ENCODE measurements at places on chromosomes 5 and 9.

DNA sequence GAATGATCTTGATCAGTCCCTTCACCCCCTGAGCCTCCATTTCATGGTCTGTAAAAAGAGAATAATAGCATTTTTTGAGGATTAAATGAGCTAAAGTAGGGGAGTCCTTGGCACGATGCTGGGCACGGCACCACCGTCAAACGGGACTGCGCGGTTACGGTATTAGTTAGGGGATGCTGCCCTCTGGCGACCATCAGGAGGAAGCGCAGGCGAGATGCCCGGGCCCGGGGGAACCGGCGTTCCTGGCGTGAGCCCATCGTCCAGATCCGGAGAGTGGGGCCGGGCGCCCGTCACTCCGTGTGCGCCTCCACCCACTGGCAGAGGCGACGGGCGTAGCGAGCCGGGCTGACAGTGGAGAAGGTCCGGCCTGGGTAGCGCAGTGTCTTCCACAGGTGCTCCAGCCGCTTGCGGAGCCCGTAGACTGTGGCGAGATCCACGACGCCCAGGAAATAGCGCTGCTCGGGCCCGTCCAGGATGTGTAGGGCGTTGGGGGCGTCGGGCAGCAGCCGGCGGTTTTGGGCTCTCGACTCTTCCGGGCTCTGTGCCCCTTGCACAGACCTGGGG, 4.8 kb upstream of the ST6GALNAC4 start:
- no peak for DNase-seq

DNA sequence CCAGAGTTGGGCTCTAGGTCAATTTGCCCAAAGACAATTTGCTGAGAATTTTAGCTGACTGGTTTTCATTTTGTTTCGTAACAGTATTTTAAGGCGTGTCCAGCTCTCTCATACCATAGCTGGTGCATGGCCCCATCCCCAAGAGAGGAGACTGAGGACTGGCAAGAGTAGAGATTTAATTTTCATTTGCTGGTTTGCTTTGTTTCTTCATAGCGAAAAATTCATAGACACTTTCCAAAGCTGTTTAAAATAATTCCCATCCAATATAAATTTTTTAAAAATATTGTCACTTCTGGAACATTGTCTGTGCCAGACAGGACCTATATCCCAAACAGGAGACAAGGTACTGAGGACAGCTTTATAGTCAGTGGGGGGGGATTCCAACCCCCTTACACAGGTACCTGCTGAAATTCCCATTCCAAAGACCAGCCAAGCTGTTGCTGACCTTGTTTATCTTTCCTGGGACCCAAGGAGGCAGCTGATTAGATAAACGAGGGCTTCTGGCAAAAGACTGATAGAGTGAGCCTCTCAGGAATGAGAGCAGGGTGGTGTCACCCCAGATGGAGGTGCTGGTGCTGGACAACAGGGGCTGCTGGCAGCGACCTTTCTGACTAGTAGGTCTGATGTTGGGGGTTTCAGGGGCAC, 6.8 kb upstream of the ANGPTL2 start:
- no peak for DNase-seq

DNA sequence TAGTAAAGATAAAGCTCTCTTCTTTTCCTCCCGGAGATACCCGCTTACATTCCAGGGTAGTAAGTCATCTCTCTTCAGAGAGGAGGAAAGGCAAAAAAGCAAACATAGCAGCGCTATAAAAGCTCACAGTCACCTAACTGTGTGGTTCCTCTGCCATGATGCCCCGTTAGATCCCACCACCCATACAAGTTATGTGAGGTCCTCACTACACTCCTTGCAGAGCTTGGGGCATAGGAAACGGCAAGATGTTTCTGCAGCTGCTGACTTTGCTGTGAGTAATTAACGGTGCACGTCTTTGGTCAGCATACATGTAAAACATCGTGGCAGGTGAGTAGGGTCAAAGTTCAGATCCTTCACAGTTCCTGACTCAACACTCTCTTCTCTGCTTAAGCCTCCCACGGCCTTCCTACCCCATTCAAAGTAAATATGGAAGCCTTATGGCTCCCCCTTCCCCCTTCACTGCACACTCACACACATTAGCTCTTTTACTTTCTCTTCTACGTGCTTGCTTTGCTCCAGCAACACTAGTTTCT, 218.9 kb downstream of the DIRAS2 start:
- no peak for DNase-seq

DNA sequence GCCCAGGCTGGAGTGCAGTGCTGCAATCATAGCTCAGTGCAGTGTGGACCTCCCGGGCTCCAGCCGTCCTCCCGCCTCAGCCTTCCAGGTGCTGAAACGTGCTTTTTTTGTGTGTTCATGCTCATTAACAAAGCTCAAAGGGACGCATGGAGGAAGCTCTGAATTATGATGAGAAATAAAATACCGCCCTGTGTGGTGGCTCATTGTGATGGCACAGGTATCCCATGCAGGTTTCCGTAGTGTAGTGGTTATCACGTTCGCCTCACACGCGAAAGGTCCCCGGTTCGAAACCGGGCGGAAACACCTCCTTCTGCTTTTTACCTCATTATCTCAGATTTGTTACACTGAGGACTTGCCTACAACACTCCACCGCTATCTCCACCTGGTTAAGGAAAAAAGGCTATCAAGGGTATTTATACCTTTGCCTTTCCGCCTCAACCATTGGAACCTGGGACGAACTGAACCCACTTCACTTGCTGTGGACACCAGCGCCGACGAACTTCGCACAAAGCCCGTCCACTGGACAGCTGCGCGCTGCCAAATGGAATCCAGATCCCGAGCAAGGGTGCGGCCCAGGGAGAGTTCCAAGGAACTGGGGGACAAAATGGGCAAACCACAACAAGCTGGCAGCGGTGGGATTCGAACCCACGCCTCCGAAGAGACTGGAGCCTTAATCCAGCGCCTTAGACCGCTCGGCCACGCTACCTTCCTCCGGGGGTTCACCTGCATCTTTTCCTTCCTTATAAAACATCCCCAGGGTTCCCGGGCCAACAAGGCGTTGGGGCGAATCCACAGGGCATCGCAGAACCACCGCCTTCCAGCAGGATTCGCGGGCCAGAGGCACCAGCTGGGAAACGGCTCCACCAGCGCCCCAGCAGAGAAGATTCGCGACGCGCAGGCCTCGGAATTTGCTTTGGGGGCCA, 26.3 kb downstream of the OR2V2 start:
- DNase-seq: no peak

DNA sequence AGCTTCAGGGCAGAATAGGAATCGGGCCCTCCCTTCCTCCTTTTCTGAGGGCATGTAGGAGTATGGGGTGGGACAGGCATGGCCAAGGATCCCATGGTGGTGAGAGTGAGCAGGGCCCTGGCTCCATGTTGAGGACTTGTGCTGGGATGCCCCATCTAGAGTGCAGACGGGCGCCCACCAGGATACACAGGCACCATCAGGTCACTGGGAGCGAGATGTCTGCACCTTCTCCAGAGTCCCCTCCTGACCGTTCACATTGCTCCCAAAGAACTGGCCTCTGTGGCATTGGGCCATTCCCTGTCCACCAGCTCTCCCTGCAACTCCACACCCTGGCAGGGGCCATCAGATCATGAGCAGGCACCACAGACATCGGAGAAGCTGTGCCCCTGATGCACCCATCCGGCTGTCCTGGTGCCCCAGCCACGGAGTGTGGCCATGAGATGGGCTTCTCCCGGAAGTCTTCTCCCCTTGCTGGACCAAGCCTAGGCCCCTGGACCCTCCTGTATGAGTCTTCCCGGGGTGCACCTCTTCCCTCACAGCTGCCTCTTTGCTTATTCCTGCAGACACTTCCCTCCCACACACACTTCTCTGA, 195.0 kb downstream of the IRX2 start:
- no peak for DNase-seq

DNA sequence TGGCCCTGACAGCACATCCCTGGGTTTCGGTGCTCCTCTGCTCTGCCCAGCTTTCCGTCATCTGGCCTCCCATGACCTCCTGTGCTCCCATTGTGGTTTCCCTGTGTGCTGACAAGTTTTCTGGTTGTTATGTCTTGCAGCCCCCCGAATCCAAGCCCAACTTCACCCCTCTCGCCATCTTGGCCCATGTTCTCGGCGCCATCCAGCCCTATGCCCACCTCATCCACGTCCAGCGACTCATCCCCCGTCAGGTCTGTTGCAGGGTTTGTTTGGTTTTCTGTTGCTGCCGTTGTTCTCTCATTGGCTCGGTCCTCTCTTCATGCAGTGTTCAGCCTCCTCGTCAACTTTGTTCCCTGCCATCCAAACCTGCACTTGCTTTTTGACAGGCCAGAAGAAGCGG, 196.4 kb downstream of the NR3C1 start:
- DNase-seq: no peak

GRCh38 chr9:105143136-105143430, 101.4 kb upstream of the SLC44A1 start:
- no peak for DNase-seq

- DNase-seq: no peak
These were observed 74.1 kb downstream of the PHF2 start for GRCh38 chr9:93650448-93650847.

DNA sequence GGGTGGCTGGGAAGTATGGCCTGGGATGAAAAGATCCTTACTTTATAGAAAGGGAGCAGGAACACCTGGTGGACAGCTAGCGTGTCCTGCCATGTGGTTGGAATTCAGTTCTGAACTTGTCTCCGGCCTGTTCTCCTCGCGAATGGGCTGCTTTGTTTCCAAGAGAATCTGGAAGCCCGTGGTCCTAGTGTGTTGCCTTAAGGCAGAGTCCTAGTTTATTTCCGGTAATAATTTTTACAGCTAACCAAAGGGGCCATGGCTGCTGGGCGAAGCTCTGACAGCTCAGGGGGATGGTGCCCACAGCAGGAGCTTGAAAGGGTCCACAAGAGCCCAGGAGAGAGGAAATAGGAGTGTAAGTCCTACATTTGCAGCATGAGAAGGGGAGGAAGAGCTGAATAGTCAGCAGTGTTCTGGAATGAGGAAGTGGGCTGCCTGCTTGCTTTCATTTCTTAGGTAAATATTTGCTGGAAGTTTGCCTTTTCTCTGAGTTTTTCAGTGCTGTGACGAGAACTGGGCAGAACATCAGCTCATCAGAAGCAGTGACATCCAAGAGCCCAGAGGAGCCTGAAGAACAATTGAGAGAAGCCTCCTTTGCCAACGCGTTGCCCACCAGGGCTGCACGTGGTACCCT, 13.1 kb upstream of the IGFBPL1 start:
- DNase-seq: no peak

GRCh38 chr5:156218367-156219158, 108.4 kb upstream of the SGCD start:
- DNase-seq: no peak

GRCh38 chr5:57486027-57486602, 3.5 kb upstream of the ACTBL2 start:
- DNase-seq: no peak

- DNase-seq: no peak
These were observed 14.2 kb upstream of the CAST start for GRCh38 chr5:96648023-96648422.

DNA sequence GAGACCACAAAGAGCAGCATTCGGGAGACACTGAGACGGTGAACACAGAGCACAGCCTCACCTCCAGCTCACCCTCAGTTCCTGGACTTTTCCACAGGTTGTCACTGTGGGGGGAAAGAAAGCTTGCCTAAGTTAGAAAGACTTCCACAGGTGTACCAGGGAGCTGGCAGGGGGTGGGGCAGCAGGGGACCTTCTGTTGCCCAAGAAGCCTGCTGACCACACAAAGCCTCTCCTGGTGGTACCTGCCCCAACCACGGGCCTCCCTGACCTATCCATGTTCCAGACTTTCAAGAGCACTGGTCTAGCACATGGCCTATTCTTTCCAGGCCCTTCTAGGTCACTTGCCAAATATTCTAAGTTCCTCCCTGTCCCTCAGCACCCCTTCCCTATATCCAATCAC, 550.8 kb downstream of the BNC2 start:
- no peak for DNase-seq

- DNase-seq: no peak
These were observed 80.8 kb downstream of the NTRK2 start for GRCh38 chr9:84750152-84750865.

DNA sequence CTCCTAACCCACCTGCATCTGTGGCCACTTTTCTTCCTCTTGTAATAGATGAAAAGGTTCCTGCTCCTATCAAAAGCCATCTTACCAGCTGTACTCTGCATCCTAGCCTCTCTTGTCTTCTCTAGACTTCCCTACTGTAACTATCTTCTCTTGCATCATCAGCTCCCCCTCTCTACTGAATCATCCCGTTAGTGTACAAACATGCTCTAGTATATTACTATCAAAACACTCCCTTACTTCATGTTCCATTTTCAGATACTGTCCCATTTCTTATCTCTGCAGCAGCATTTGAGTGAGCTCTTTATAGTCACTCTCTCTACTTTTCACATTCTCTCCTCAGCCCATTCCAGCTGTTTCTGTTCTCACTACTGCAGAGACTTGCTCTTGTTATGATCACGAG, 2.8 kb downstream of the SRA1 start:
- DNase-seq: no peak

DNA sequence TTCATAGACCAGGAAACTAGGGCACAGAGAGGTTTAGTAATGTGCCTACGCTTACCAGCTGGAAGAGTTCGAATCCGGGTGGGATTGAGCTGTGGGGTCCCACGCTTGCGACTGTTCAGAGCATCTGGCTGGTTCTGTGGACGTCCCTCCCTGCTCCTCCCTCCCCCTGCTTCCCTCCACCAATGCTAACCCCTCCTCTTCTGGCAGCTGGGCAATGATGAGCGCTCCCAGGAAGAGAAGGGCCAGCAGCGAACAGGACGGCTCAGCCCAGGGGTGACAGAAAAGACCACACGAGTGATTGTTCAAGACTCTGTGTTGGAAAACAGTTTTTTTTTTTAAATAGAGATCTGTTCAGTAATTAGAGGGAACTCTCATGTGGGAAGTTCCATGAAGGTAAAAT, 6.9 kb downstream of the FAM163B start:
- DNase-seq: no peak

GRCh38 chr9:128250839-128251731, 24.7 kb downstream of the GOLGA2 start:
- no peak for DNase-seq

GRCh38 chr5:7876867-7877266, 7.9 kb downstream of the MTRR start:
- DNase-seq: no peak

DNA sequence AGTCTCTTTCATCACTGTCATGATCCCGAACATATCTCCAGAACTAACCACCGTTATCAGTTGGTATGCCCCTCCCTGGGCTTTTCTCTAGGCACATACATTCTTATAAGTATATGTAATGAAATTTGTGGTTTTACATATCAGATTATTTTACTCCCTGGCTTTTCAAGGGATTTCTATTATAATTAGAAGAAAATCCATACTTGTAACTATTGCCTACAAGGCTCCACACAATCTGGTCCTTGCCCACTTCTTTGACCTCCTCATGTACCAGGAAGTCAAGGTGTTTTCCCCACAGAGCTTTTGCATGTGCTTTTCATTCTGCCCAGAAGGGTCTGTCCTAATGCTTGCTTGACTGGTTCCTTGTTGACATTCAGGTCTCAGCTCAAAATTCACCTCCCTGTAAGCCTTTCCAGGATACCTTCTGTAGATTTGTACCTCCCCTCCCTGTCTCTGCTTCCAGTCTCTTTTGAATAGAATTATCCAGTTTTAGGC, 33.6 kb upstream of the HSD17B4 start:
- no peak for DNase-seq

DNA sequence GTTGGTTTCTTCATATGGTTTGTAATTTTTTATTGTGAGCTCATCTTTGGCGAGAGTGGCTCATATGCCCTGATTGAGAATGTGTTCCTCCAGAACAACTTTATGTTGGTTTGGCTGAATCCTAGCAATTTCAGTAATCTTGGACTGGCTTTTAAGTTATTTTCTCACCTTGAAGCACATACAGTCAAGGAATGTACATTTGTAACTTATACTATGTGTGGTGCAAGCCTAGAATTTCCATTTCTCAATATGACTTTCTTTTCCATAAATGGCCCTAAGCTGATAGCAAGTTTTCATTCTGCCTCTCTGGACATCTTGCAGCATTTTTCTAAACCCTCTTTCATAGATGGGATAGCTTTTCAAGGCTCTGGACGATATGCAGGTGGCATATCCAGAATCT, 247.5 kb downstream of the DOCK8 start:
- DNase-seq: no peak
